ENCODE measurements at places on chromosomes 2 and 18.

GRCh38 chr2:100820523-100821254 is 750 bp downstream of the NPAS2 start:
- DNase-seq, result no peak

GRCh38 chr18:46418663-46419260 is 238.3 kb downstream of the LOXHD1 start:
- no peak for DNase-seq

DNA sequence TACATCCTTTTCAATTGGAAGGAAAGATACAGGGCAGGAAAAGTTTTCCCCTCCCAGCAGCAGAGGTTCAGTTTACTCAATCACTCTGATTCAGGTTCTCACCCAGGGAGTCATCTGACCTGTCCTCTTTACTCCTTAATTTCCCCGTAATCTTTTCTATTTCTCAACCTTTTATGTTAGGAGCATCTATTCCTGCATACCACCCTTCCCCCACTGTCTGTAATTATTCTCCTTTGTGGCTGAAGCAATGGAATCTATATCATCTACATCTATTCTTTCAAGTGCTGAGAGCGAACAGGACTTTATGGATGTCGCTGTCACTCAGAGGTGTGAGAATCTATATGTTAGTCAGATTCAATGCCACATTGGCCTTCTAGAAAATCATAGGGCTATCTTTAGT is 175.2 kb downstream of the NOL4 start:
- DNase-seq, result no peak

GRCh38 chr2:134140251-134140661 is 113.6 kb upstream of the MGAT5 start:
- no peak for DNase-seq

- no peak for DNase-seq
These were observed 633 bp upstream of the RNF152 start for GRCh38 chr18:61893309-61893970.

DNA sequence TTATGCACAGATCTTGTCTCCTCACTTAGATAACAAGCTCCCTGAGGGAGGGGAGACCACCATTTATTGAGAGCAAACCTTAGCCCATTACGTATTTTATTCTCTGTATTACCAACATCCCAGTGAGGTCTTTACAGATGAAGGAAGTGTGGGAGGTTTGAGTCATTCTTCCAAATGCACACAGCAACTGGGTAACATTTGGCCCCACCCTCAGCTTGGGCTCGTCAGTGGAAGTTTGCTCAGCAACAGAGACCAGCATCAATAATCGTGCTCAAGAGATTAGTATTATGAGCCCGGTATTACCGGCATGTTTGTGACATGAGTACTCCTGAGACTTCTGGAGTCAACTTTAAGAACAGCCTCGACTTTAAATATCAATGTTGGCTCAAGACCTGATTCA is 168.6 kb downstream of the ETAA1 start:
- no peak for DNase-seq

GRCh38 chr2:113376913-113377445 is 60.5 kb upstream of the ZNG1B start:
- no peak for DNase-seq

DNA sequence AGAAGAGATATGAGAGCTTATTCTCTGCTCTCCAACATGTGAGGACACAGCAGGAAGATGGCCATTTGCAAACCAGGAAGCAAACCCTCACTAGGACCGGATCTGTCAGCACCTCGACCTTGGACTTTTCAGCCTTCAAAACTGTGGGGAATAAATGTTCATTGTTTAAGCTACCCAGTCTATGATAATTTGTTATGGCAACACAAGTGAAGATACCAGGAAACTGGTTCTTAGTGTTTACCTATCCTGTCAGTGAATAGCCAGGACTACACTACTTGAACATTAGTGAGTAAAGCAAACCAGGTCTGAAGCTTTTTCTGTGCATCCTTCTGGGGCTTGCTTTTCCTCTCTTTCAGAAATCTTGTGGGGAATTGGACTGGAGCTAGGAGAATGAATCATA is 44.4 kb upstream of the BARD1 start:
- no peak for DNase-seq

- DNase-seq, result no peak
These were observed 185.5 kb downstream of the CCDC85A start for GRCh38 chr2:56369316-56369715.

DNA sequence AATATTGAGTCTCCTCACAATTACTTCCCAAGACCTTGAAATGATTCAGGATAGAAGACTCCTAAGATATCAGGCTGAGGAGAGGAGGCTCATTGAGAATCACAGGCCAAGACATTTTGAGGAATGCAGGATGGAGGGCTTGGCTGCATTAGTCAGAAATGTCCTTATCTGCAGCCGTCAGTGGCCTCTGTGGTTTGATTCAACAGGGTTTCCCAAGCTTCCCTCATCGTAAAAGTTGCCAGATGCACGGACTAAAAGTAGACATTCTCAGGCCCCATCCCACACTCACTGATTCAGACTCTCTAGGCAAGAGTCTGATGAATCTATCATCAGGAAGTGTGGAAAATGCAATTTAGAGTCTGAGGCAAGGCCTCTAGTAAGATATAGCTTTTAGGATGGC is 34.0 kb upstream of the TMEM178A start:
- no peak for DNase-seq

GRCh38 chr18:52826994-52827393 is 487.0 kb downstream of the DCC start:
- DNase-seq, result no peak

GRCh38 chr18:63071701-63072141 is 247.8 kb downstream of the BCL2 start:
- DNase-seq, result no peak

DNA sequence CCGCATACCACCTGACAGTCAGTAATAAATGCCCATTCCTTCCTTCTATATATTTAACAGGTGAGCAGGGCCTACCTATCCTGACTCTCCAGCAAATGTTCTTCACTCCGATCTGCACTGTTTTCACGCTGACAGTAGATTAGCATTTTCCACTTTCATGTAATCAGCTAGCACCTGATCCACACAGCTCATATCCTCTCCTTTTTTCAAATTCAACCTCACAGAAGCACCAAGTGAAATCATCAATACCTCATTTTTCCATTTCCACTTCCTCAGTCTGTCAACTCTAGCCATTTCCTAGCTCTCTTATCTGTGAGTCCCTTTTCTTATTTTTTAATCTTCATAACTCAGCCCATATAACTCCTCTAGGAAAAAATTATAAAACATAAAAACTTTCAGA is 402.8 kb downstream of the ZEB2 start:
- no peak for DNase-seq

- DNase-seq, result no peak
These were observed 174.5 kb downstream of the TCF4 start for GRCh38 chr18:55413474-55413873.

GRCh38 chr18:3248658-3249359 is 1.2 kb downstream of the MYL12A start:
- DNase-seq, result no peak

GRCh38 chr2:72859831-72860262 is 27.4 kb upstream of the SPR start:
- DNase-seq, result peak; percentile 37

DNA sequence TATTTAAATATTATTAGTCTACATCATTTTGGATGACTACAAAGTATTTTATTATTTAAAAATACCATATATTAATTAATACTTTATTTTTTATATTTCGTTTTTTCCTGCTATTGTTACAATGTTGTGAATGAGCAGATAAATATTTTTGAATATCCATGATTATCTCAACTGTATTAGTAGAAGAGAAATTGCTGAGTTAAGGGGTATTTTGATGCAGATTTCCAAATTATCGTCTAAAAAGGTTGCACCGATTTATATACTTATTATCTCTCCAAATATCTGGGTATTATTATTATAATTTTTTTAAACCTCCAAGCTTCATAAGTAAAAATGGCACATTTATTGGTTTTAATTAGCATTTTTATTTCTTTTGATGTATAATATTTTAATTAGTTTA is 8.9 kb upstream of the IL1RL1 start:
- DNase-seq, result no peak

DNA sequence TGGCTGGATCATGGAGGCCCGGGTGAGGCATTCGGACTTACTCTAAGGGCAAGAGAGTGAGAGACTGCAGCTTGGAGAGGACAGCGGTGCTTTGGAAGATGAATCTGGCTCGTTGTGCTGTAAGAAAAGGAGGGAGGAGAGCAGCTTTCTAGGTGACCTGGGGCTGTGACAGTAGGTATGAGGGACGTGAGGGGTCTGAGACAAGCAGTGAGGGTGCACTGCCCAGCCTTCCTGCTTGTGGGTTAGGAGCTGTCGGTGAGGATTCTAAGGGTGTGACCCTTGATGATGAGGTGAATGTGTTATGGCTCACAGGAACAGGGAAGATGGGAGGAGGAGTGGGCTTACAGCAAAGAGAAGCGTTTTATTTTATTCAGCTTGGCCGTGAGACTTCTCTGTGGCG is 27.1 kb upstream of the RHOB start:
- no peak for DNase-seq

DNA sequence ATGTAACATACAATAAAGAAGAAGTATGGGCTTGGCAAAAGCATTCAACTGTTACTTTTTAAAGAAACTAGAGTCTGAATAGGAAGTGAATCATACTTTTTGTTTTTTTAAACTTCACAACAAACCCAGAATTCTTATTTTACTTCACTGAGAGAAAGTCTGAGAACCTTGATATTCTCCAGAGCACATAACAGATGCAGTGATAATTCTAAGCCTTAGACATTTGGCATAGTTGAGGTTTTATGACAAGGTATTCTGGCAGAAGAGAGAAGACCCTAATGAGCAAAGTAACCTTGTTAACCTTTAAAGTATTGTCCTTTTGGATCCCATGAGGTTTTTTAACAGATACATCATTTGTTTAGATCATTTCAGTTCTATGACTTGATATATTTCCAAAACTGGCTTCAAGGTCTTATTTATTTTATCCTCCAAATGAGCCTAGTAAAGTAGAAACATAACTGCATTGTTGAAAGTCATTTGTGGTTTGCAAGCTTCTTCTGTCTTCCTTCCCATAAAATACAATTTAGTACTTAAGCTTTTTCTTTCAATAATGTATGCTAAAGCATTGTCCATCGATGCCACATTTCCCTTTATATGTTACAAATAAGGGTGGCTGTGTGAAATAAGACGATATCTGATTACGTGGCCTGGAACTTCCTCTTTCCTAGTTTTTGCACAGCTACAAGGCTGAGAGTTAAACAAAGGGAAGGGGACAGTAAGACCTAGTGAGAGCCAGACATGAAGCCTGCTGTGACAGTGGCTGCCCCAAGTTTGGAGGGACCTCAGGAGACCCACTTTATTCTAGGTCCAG is 86.1 kb upstream of the ITPRID2 start:
- no peak for DNase-seq

- no peak for DNase-seq
These were observed 76.0 kb downstream of the RFTN2 start for GRCh38 chr2:197599285-197599965.

- DNase-seq, result no peak
These were observed 79.3 kb upstream of the GLI2 start for GRCh38 chr2:120656273-120656950.

DNA sequence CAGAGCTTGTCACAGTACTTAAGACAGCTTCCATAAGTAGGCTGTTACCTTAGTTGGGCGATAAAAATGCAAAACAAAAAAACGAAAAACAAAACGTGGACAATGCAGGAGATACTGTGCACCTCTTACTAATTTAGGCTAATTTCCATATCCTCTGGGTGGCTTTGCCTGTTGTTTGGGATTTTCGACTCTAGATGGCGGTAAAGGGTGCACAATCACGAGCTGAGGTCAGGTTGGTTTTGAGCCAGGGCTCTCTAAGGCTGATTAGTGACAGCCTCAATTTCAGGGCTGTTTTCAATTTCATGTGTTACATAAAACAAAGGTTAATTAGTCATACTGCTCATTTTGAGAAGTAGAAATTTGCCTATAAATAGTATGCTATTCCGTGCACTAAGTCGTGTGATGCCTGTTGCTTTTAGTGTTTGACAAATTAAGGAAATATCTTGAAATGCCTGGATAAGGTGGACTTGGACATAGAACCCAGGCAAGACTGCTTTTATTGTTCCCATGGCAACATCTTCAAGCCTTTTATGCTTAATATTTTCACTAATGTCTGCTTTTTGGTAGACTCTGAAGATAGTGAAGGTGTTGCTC is 493.1 kb downstream of the SOCS6 start:
- DNase-seq, result peak; percentile 40

DNA sequence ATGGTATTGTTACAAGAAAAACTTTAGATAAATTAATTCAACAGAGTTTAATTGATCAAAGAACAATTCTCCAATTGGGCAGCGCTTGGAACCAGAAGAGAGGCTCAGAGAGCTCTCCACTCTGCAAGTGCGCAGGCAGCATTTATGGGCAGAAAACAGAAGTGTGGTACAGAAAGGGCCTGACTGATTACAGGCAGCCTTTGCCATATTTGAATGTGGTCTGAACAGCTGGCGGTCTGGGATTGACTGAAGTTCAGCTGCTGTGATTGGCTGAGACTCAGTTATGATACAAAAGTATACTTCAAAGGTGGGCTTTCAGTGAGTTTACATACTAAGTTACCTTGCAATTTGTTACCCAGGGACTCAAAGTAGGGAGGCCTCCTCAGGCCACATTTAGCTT is 301.3 kb upstream of the ID2 start:
- no peak for DNase-seq

GRCh38 chr2:40204268-40204667 is 247.6 kb downstream of the SLC8A1 start:
- no peak for DNase-seq

DNA sequence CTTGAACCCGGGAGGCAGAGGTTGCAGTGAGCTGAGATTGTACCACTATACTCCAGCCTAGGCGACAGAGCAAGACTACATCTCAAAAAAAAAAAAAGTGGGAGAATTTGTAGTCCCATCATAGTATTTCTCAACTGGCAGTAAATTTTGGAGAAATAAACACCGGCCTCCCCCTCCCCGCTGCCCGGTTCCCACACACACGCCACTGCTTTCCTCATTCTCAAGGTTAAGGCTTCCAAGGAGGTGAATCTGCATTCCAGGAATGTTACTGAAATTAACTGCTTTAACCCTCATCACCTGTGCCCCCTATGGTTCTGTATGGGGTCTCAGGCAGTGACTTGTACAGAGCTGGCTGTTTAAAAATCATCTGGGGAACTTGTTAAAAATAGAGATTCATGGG is 49.9 kb downstream of the MRPL35 start:
- no peak for DNase-seq

- no peak for DNase-seq
These were observed 4.6 kb downstream of the GTF3C2 start for GRCh38 chr2:27351802-27352598.

DNA sequence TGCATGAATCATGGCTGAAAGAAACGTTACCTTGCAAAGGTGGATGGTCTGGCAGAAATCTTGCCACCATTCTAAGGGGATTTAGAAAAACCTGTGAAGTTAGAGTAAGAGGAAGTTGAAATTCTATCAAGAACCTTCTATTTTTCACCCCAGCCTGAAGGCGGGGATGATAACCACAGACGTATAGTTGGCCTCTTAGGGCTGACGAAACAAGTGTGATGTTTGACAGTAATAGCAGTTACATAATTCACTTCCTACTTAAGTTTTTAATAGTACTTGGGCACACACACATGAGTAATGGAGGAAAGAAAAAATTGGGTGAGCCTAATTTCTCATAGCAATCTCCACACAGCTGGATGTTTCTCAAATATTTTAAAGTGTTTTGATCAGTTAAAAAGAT is 336.6 kb upstream of the SALL3 start:
- DNase-seq, result no peak

- DNase-seq, result no peak
These were observed 54.2 kb upstream of the CREB1 start for GRCh38 chr2:207475546-207475945.

Data from stimulated activated CD8-positive, alpha-beta memory T cell treated with anti-CD3 and anti-CD28 coated beads, Interleukin-15, amount 100 ng/mL, for 1 hour (primary cell).